Activated CD4-positive, alpha-beta T cell treated with anti-CD3 and anti-CD28 coated beads, Interleukin-2, amount 10 ng/mL, durations not matched to agents 24 days and 14 days (primary cell): ENCODE measurements at places on chromosomes 16 and 17.
A peak's percentile ranks its signal among the peaks of the same experiment; 100 is the strongest.

- DNase-seq: no peak
Measured at GRCh38 chr17:61205931-61206330, 193.7 kb upstream of the TBX2 start.

GRCh38 chr17:76087531-76087930 lies 8.5 kb downstream of the ZACN start:
- DNase-seq: no peak

- DNase-seq: no peak
Measured at GRCh38 chr17:57370619-57371018, 114.3 kb downstream of the MSI2 start.

DNA sequence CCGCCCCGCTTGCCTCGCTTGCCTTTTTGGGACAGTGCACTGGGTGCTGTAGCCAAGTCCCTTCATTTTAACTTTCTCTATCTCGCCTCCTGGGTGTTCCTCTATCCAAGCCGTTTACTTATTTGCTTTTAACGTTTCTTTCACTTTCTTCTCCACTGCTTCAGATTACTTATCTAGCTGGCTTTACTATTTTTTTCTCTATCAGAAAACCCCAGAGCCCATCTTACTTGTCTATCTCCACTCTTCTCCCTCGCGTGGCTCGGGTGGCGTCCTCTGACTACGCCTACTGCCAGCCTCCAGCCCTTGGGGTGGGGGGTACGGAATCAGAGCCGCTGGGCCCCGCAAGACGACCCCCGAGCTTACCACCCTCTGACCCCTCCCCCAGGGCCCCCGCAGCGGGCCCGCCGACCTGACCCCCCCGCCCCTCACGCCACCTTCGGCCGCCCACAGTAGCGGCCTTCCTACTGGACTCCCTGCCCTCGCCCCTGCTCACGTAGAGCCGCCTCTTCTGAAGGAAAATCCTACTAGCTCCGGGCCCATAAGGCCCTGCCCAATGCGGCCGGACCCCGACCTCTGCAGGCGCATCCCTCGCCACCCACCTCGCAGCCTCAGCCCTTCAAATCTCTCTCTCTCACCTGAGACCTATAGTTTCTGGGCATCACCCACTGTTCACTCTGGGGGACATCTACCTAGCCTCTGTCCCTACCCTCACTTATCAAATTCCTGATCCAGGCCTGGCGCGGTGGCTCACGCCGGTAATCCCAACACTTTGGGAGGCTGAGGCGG lies 1.0 kb upstream of the SLC12A4 start:
- no peak for DNase-seq

GRCh38 chr17:21385281-21385845 lies 9.2 kb downstream of the KCNJ12 start:
- DNase-seq: no peak

DNA sequence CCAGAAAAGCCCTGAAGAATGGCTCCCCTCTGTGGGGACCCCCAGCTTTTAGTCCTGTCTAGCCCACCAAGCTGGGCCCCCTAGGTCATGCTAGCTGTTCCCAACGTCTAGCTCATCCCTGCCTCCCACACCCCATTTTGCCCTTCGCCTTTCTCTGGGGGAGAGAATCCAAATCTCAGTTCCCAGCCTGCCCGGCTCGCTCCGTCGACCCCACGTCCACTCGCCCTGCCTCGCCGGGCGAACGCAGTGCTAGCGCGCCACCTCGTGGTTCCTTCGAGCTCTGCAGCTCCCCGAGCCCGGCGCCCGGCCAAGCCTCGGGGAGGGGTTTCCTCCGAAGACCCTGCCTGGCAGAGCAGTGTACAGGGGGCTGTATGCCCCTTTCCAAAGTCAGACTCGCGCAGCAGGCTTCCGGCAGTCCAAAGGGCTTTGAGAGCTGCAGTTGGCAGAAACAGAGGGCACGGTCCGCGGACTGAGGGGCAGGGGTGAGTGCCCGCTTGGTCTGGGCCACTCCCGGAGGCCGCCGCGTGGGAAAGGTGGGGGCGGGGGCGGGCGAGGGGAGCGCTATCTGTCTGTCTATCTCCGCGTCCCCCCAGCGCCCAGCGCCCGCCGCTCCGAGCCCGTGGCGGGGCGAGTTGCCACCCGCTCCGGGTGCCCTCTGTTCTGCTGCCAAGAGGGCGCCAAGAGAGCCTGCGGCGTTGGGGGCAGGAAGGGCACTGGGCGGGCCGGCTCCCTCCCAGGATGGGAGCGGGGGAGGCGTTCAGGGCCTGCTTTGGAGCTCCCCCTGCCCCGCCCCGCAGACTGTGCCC lies 1.7 kb upstream of the DLX3 start:
- peak; percentile 91 for DNase-seq

- peak; percentile 37 for DNase-seq
Measured at GRCh38 chr17:73938706-73939105, 264.8 kb upstream of the RPL38 start.

DNA sequence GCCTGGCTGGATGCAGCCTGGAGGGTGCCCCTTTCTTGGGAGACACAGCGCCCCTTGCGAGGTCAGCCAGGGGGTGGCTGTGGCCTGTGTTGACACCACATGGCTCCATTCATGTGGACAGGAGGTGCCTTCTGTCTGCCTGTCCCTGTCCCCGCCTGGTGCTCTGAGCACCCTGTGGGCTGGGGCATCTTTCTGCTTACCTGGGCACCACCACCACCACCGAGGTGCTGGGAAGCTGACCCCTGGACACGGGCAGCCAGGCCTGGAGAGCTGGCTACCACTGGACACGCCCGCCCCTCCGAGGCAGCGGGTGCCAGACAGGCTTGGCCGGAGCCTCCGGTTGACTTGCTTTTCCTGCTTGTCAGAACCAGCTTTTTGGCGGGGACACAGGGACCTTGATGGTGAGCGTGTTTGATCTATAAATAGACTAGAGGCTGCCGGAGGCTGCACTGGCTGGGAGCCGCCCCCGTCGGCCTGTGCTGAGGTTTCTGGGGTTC lies 121.3 kb upstream of the GSE1 start:
- DNase-seq: no peak

GRCh38 chr16:23282568-23282967 lies 19.5 kb upstream of the SCNN1B start:
- DNase-seq: no peak

GRCh38 chr16:48524348-48525200 lies 85.4 kb downstream of the N4BP1 start:
- DNase-seq: no peak

GRCh38 chr17:81070541-81071246 lies 35.7 kb downstream of the BAIAP2 start:
- DNase-seq: no peak

- DNase-seq: no peak
Measured at GRCh38 chr16:76396977-76397376, 119.8 kb downstream of the CNTNAP4 start.

- no peak for DNase-seq
Measured at GRCh38 chr16:20798364-20798763, 7.9 kb downstream of the ERI2 start.

- peak; percentile 59 for DNase-seq
Measured at GRCh38 chr17:39757176-39757662, 19.5 kb downstream of the GRB7 start.

DNA sequence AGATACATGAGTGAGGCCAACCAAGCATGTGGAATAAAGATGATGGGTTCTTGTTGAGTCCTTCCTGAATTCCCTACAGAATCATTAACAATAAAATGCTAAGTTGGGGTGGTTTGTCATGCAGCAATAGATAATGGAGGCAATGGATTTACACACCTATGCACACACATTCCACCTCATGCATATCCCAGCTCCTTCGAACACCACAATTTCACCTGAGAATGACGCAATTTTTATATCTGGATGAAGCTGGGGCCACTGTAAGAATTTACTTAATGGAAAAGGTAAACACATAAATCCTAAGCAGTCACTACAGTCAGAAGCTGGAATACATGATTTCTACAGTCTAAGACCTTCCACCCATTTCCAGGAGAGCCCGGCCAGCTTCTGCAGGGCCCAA lies 49.8 kb upstream of the ICAM2 start:
- no peak for DNase-seq

GRCh38 chr16:47054306-47054705 lies 80.8 kb upstream of the DNAJA2 start:
- no peak for DNase-seq

GRCh38 chr16:19417640-19418039 lies at the start of gene TMC5:
TSS of gene TMC5 (plus strand) at chr16:19417883. CDS start at chr16:19440039, 22,156 bp downstream.
- DNase-seq: no peak

DNA sequence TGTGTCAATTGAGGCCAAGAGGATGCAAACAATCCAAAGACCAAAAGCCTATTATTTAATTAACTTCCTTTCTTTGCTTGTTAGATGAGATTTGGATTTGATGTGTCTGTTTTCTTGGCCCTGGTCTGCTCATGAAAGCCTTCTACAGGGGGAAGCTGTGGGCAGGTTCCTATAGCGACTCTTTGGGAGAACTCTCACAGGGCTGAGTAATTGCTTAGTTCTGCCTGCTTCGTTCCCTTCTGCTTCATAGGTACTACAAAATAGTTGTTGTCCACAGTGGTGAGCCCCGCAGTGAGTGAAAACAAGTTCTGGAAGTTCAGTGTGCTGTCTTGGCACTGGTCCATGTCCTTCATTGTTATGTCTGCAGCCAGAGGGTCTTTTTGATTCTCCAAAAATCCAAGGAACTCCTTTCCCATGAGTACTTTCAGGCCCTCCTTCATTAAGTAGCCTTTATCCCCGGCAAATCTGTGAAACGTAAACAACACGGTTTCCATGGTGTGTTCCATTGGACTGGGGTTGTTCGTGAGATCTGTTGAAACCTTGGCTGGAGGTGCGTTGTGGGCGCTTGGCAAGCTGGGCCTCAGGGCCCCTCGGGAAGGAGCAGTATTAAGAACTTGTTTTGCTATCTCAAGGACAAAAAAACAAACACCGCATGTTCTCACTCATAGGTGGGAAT lies 30.0 kb upstream of the ANKRD40CL start:
- DNase-seq: no peak

DNA sequence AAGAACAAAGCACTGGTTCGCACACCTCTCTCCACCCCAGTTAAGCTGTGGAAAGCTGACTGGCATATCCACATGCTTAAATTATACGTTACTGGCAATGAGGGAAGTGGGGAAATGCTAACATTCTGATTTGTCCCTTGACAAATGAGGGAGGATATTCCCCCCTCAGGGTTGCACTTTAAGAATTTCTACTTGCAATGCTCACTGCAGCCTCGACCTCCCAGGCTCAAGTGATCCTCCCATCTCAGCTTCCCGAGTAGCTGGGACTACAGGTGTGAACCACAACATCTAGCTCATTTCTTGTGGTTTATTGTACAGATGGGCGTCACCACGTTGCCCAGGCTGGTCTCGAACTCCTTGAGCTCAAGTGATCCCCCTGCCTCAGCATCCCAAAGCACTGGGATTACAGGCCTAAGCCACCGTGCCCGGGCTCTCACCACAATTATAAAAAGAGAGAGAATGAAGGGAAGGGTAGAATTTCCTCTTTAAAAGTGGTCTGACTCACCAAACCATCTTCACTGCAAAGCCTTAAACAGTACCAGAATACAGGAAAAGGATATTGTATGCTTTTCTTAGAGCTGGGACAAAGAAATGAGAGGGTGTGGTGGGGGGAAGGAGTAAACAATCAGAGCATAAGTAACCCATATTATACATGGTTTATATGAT lies 38.9 kb downstream of the KANSL1 start:
- peak; percentile 75 for DNase-seq

- DNase-seq: no peak
Measured at GRCh38 chr16:17259751-17260270, 210.9 kb downstream of the XYLT1 start.

- no peak for DNase-seq
Measured at GRCh38 chr16:48113471-48113870, 42.3 kb downstream of the ABCC12 start.

DNA sequence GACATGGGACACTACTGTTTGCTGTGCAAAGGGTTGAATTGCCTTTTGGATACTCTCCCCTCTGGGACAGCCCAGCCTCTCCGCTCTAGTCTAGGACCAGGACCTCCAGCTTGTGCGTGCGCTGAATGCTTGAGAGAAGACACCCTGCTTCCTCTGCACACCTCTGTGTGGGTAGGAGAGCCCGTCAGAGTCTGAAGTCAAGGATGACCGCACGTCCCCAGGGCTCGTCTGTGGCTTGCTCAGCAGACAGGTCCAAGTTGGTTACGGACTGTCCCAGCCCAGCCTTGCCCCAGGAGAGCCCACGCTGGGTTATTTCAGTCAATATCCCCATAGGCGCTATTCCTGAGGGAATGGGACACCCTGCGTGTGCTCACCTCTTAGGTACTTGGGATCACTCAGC lies 3.7 kb downstream of the C16orf89 start:
- DNase-seq: no peak

DNA sequence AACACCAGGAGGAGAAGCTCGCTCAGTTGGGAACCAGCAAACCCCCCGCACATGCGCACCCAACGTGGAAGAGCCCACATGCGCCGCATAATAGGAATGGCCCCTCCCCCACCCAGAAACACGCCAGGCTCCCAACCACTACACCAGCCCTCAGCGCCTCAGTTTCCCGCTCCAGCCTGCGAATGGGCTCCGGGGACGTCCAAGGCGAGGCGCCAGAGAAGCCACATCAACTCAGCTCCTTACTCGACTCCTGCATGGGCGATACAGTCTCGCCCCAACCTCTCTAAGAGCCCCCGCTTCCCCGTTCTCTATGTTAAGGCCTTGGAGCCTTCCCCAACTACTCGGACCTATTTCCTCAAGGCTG lies 504 bp downstream of the SRSF1 start:
- peak; percentile 87 for DNase-seq

DNA sequence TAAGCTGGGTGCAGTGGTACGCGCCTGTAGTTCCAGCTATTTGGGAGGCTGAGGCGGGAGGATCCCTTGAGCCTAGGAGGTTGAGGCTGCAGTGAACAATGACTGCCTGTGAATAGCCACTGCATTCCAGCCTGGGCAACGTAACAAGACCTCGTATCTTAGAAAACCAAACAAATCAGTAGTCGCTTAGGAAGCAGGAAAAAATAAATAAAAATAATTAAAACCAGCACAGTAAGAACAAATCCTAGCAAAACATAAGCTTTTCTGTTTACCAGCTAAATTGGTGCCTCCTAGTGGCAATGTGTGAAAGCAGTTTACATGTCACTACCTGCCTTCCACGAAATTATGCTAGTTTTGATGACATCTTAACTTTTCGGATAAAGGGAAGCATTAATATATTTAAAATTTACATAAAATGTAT lies 1.3 kb downstream of the ARMC5 start:
- peak; percentile 77 for DNase-seq

GRCh38 chr16:1439058-1439698 lies 5.2 kb downstream of the CCDC154 start:
- no peak for DNase-seq

GRCh38 chr16:48611329-48612137 lies 1.6 kb upstream of the N4BP1 start:
- DNase-seq: peak; percentile 95

- DNase-seq: no peak
Measured at GRCh38 chr17:46046957-46047356, 47.9 kb downstream of the STH start.
